SK-N-SH (cell line): ENCODE measurements at places on chromosomes 5 and 9.

DNA sequence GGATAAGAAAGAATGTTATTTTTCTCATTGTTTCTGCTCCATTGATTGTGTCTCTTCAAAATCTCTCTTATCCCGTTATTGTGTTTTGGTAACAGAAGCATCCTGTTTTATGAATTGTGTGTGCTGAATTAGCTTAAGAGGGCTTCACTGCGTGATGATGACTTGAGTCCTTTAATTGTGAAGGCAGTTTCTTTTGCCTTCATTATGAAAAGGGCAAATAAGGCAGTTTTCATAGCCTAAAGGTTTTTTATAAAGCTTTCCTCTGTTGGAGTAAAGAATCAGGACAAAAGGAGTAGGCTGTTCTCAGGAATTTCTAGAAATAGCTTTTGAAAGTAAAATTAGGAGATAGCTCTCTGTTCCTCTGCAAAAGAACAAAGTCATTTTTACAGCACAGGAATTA is 169.8 kb downstream of the FOCAD start:
- no peak for DNase-seq
- no peaks in the 10 kb centered on the region for H3K4me1 ChIP-seq
- no peaks in the 10 kb centered on the region for H3K27me3 ChIP-seq

DNA sequence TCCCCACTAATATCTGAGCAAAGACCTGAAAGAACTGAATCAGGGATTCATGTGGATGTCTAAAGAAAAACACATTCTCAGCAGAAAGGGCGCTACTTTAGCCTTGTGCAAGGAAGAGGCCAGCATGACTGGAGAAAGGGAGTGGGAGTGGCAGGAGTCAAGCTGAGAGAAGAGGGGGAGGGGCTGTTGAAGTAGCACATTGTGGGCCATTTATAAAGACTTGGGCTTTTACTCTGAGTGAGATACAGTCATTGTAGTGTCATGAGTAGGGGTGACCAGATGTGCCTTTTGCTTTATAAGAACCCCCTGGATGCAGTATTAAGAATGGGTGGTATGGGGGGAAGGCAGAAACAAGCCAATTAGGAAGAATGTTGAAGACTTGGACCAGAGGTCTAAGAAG is 452.8 kb downstream of the ENC1 start:
- H3K27ac ChIP-seq, result no peak overlapping the region
- H3K36me3 ChIP-seq, result no peaks in the 10 kb centered on the region
- H3K4me1 ChIP-seq, result peaks cover 16% of the 10 kb centered on the region; the same call in 1 of the 2 replicates
- H3K4me3 ChIP-seq, result no peak overlapping the region

- H3K36me3 ChIP-seq, result no peaks in the 10 kb centered on the region
- peak; percentile 60 for DNase-seq
- H3K27ac ChIP-seq, result no peak within 1 kb of the TSS
- peaks cover 6% of the 10 kb centered on the region; the same call in 1 of the 2 replicates for H3K4me1 ChIP-seq
- H3K4me3 ChIP-seq, result peak within 1 kb of the TSS; percentile 69
These were observed at the start of gene MCTP1 for GRCh38 chr5:95284572-95285408. TSS of gene MCTP1 (minus strand) at chr5:95285094.

GRCh38 chr9:123927625-123928532 is 2.0 kb downstream of the DENND1A start:
- H3K4me3 ChIP-seq, result no peak overlapping the region; the same call in 1 of the 2 replicates
- no peak for DNase-seq
- H3K4me1 ChIP-seq, result peaks cover 31% of the 10 kb centered on the region; the same call in 1 of the 2 replicates
- H3K36me3 ChIP-seq, result no peaks in the 10 kb centered on the region
- no peaks in the 10 kb centered on the region for H3K27me3 ChIP-seq
- H3K27ac ChIP-seq, result no peak overlapping the region

GRCh38 chr5:32865475-32865874 is 154.4 kb downstream of the NPR3 start:
- no peaks in the 10 kb centered on the region for H3K27me3 ChIP-seq
- DNase-seq, result no peak
- no peak overlapping the region for H3K27ac ChIP-seq
- H3K36me3 ChIP-seq, result no peaks in the 10 kb centered on the region

- H3K4me3 ChIP-seq, result no peak overlapping the region
- H3K27ac ChIP-seq, result no peak overlapping the region
- H3K27me3 ChIP-seq, result peaks cover 4% of the 10 kb centered on the region; the same call in 1 of the 2 replicates
- H3K36me3 ChIP-seq, result no peaks in the 10 kb centered on the region
- no peak for DNase-seq
- H3K4me1 ChIP-seq, result no peaks in the 10 kb centered on the region
These were observed 16.8 kb downstream of the CTXN3 start for GRCh38 chr5:127665641-127666040.

- H3K27ac ChIP-seq, result peak overlapping the region; percentile 19
- peaks cover 77% of the 10 kb centered on the region for H3K36me3 ChIP-seq
- no peak overlapping the region for H3K4me3 ChIP-seq
- peaks cover 2% of the 10 kb centered on the region; the same call in 1 of the 2 replicates for H3K4me1 ChIP-seq
- DNase-seq, result no peak
These were observed 26.3 kb downstream of the SREK1 start for GRCh38 chr5:66170195-66170919.

- no peaks in the 10 kb centered on the region for H3K36me3 ChIP-seq
- DNase-seq, result no peak
- H3K4me1 ChIP-seq, result peaks cover 21% of the 10 kb centered on the region
- H3K27me3 ChIP-seq, result no peaks in the 10 kb centered on the region
- no peak overlapping the region for H3K4me3 ChIP-seq
These were observed 190.9 kb downstream of the ICE1 start for GRCh38 chr5:5613261-5613990.

DNA sequence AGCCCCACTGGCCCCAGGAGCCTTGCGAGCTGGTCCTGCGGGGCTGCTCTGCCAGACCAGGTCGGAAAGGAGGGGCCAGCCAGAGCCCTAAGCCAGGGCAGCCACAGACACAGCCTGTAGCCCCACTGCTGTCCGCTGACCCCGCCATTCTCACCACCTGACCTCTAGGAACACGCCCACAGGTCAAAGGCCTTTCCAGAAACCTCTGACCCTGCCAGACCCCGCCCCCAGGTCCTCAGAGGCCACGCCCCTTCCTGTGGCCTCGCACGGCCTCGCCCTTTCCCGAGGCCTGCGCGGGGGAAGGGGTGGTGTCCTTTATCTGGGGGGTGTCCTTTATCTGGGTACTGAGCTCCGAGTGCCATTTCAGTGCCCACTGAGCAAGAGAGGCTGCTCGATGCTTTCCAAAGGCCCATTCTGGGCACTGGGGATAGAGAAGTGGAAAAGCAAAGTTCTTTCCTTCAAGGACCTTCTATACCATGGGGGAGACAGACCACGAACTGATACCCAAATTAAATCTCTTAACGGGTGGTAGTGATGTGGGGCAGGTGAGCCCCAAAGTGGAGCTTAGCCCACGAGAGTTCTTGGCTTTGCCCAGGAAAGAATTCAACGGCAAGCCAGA is 46.5 kb downstream of the P4HA2 start:
- no peaks in the 10 kb centered on the region for H3K4me1 ChIP-seq
- no peak overlapping the region for H3K27ac ChIP-seq
- H3K36me3 ChIP-seq, result no peaks in the 10 kb centered on the region
- no peak for DNase-seq

GRCh38 chr5:161403996-161404395 is 142.5 kb downstream of the GABRB2 start:
- no peaks in the 10 kb centered on the region for H3K36me3 ChIP-seq
- no peak overlapping the region for H3K27ac ChIP-seq
- DNase-seq, result no peak
- no peaks in the 10 kb centered on the region for H3K27me3 ChIP-seq
- H3K4me3 ChIP-seq, result no peak overlapping the region
- H3K4me1 ChIP-seq, result no peaks in the 10 kb centered on the region

DNA sequence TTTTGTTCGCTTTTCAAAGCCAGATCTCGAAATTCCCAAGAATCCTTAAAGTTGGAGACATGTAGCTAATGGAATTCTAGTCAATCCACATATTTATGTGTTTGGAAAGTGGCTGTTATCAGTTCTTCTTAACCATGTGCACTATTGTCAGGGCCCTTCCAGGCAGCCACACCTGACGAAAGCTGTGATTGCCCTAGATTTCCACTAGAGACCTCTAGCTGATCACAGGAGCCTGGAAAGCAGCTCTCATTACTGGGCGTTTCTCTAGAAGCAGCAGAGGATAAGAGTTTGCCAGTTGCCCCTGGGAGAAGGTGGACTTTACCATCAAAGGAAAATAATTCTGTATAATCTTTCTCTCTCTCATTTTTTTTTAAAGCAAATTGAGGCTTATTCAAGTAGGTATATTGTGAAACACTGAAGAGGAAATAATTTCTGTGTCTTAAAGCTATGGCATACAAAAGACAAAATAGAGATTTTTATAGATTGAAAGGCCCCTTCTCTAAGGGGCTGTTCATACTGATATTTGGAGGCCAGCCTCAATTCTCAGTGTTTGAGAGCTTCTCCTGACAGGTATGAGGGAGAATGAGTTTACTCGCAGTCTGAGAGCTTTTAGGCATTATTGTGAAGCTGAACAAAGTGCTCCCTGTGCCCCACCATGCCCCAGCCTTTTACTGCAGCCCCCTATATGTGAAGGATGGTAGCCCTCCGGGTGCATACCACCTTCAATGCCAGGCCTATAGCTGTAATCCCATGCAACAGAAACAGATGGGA is 405.4 kb upstream of the ACTBL2 start:
- H3K27ac ChIP-seq, result peak overlapping the region; percentile 12; the same call in 1 of the 2 replicates
- DNase-seq, result peak; percentile 61
- peaks cover 3% of the 10 kb centered on the region for H3K4me1 ChIP-seq
- H3K27me3 ChIP-seq, result no peaks in the 10 kb centered on the region
